ENCODE measurements at places on chromosomes 7 and 10. TPM values are rescaled to one million over a fixed set of nuclear protein-coding genes. Genes with fewer than 3 reads are reported as not detected.

The GIMAP4 gene
- total RNA-seq: not detected

- H3K4me3 ChIP-seq: no peak overlapping the region
- no peak for DNase-seq
- no peaks in the 10 kb centered on the region for H3K27me3 ChIP-seq
- H3K36me3 ChIP-seq: no peaks in the 10 kb centered on the region
- H3K4me1 ChIP-seq: peaks cover 6% of the 10 kb centered on the region
- H3K27ac ChIP-seq: no peak overlapping the region
Observed at GRCh38 chr7:135768467-135768866, 19.9 kb upstream of the FAM180A start.

DNA sequence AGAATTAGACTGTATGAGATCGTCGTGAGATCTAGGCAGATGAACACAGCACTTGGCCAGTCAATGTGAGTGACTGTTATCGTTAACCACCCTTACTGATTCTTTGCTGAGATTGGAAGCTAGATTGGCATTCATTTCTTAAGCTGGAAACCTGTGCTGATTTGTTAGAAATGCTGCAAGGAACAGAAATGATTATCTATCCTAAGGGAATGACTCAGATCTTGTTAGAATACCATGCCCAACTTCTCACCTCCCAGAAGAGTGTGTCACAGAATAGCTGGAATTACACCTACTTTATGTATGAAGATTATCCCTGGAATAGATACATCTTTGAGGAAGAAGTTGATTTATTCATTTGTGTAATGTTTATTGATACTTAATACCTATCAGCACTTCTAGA, 275.2 kb downstream of the AUTS2 start:
- 0 out of 2 replicates have a peak, but pooled peaks cover 3% of the 10 kb centered on the region for H3K4me1 ChIP-seq
- H3K27ac ChIP-seq: no peak overlapping the region
- H3K4me3 ChIP-seq: no peak overlapping the region
- no peaks in the 10 kb centered on the region for H3K27me3 ChIP-seq

- no peaks in the 10 kb centered on the region for H3K4me1 ChIP-seq
- no peak overlapping the region for H3K4me3 ChIP-seq
- no peaks in the 10 kb centered on the region for H3K36me3 ChIP-seq
- H3K27me3 ChIP-seq: no peaks in the 10 kb centered on the region
- no peak overlapping the region for H3K27ac ChIP-seq
Observed at GRCh38 chr7:39696631-39697030, 73.3 kb downstream of the RALA start.

GRCh38 chr10:49071160-49071761, 44.1 kb downstream of the VSTM4 start:
- no peak overlapping the region for H3K4me3 ChIP-seq
- H3K27ac ChIP-seq: no peak overlapping the region

DNA sequence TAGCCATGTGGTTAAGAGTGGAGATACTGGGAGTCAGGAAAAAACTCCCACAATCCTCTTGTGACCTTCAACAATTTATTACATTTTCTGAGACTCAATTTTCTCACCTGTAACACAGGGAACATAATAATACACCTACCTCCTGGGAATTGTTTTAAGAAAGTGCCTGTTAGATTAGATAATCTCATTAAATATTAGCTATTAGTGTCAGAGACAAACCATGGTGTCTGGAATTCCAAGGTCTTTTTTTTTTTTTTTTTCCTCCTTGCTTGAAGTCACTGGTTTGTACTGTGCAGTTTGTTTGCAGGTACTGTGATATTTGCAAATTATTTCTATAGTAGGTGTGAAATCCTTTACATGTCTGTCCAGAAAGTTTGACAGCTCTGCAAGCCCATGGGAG, 806.1 kb downstream of the DNAJB9 start:
- no peaks in the 10 kb centered on the region for H3K36me3 ChIP-seq
- H3K27ac ChIP-seq: no peak overlapping the region
- DNase-seq: no peak
- H3K4me1 ChIP-seq: peaks cover 13% of the 10 kb centered on the region
- no peak overlapping the region for H3K4me3 ChIP-seq

- DNase-seq: no peak
- H3K4me3 ChIP-seq: no peak overlapping the region
- no peak overlapping the region for H3K27ac ChIP-seq
- 0 out of 2 replicates have a peak, but pooled peaks cover 2% of the 10 kb centered on the region for H3K27me3 ChIP-seq
- no peaks in the 10 kb centered on the region for H3K36me3 ChIP-seq
Observed at GRCh38 chr10:11024596-11024995, 6.9 kb downstream of the CELF2 start.

GRCh38 chr7:70785427-70785826, 346.5 kb upstream of the GALNT17 start:
- H3K4me1 ChIP-seq: peaks cover 10% of the 10 kb centered on the region
- H3K4me3 ChIP-seq: no peak overlapping the region
- H3K27ac ChIP-seq: no peak overlapping the region
- H3K27me3 ChIP-seq: no peaks in the 10 kb centered on the region
- no peak for DNase-seq

DNA sequence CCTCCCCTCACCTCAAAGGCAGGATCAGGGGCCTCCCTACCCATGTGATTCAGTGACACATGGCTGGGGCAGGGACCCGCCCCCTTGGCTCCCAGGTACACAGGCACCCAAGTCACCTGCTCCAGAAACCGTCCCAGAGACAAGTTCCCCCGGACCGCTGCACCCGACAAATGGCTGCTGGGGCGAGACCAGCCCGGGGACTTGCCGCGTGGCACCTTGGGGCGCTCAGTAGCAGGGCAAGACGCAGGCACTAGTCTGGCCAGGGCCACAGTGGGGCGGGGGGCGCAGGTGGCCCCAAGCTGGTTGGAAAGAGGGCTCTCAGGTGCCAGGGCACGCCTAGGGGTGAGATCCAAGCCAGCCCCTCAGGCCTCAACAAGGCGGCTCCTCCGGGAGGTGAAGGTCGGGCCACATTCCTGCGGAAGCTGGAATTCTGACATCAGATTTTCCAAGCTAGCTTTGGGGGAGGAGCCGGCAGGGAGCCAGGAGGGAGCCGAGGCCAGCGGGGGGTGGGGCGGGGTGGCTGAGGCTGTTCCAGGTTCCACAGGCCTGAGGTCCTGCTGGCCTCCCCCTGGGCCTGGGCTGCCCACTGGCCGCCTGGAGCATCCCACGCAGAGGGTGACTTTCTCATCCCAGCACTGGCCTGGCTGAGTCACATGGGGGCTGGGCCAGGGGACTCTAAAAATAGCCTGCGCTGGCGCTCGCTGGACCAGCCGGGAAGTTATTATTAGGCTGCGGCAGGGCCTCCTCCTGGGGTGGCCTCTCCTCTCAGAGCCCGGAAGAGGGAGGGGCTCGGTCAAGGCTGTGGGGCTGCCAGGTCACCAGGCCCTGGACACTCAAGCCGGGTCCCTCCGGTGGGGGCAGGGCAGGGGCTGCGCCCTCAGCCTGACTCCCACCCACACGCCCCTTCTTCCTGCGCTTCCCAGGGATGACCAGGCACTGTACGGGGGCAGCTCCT, 20.5 kb upstream of the INPP5A start:
- DNase-seq: peak; percentile 77
- peak overlapping the region; percentile 21 for H3K27ac ChIP-seq
- H3K4me3 ChIP-seq: no peak overlapping the region
- no peaks in the 10 kb centered on the region for H3K27me3 ChIP-seq

GRCh38 chr7:24717247-24717622, 40.0 kb downstream of the GSDME start:
- DNase-seq: no peak
- H3K36me3 ChIP-seq: peaks cover 2% of the 10 kb centered on the region
- no peak overlapping the region for H3K27ac ChIP-seq
- H3K27me3 ChIP-seq: no peaks in the 10 kb centered on the region
- no peaks in the 10 kb centered on the region for H3K4me1 ChIP-seq

DNA sequence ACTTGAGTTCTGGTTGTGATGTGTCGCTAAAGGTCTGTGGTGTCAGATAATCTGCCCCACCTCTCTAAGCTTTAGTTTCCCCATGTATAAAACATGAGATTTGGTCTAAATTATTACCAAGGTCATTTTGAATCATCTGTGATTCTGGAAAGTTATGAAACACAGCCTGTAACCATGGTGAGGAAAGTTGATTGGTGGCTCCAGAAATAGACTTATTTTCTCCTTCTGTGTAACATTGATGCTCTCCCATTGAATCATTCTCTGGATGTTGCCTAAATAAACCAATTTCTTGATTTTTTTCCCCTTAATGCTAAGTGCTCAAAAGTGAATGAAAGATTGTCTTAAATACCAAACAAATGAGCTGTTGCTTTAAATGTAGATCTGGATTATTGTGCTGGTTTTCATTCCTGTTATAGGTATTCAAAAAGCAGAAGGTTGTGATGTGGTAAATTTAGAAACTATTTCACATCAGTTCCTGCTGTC, 30.0 kb upstream of the PCGF5 start:
- H3K27me3 ChIP-seq: no peaks in the 10 kb centered on the region
- no peak overlapping the region for H3K27ac ChIP-seq
- H3K36me3 ChIP-seq: no peaks in the 10 kb centered on the region
- no peak overlapping the region for H3K4me3 ChIP-seq
- no peaks in the 10 kb centered on the region for H3K4me1 ChIP-seq

The VWA2 gene
- total RNA-seq: 1.2 TPM

The PON3 gene
- 15.0 TPM for total RNA-seq

GRCh38 chr7:55360486-55360885, 4.7 kb upstream of the LANCL2 start:
- no peaks in the 10 kb centered on the region for H3K4me1 ChIP-seq
- no peaks in the 10 kb centered on the region for H3K27me3 ChIP-seq
- no peak overlapping the region for H3K4me3 ChIP-seq
- H3K36me3 ChIP-seq: no peaks in the 10 kb centered on the region
- no peak overlapping the region for H3K27ac ChIP-seq
- no peak for DNase-seq

GRCh38 chr10:10396601-10397000, 621.1 kb upstream of the CELF2 start:
- no peaks in the 10 kb centered on the region for H3K27me3 ChIP-seq
- H3K36me3 ChIP-seq: no peaks in the 10 kb centered on the region
- H3K4me3 ChIP-seq: no peak overlapping the region
- no peaks in the 10 kb centered on the region for H3K4me1 ChIP-seq
- no peak for DNase-seq

- no peak overlapping the region for H3K4me3 ChIP-seq
- H3K36me3 ChIP-seq: no peaks in the 10 kb centered on the region
- H3K27ac ChIP-seq: no peak overlapping the region
- peaks cover 41% of the 10 kb centered on the region for H3K4me1 ChIP-seq
Observed at GRCh38 chr7:2626498-2627117, 5.2 kb upstream of the TTYH3 start.

GRCh38 chr7:30302656-30303311, 18.4 kb downstream of the ZNRF2 start:
- no peaks in the 10 kb centered on the region for H3K36me3 ChIP-seq
- no peaks in the 10 kb centered on the region for H3K27me3 ChIP-seq
- H3K4me3 ChIP-seq: no peak overlapping the region
- peaks cover 5% of the 10 kb centered on the region for H3K4me1 ChIP-seq

DNA sequence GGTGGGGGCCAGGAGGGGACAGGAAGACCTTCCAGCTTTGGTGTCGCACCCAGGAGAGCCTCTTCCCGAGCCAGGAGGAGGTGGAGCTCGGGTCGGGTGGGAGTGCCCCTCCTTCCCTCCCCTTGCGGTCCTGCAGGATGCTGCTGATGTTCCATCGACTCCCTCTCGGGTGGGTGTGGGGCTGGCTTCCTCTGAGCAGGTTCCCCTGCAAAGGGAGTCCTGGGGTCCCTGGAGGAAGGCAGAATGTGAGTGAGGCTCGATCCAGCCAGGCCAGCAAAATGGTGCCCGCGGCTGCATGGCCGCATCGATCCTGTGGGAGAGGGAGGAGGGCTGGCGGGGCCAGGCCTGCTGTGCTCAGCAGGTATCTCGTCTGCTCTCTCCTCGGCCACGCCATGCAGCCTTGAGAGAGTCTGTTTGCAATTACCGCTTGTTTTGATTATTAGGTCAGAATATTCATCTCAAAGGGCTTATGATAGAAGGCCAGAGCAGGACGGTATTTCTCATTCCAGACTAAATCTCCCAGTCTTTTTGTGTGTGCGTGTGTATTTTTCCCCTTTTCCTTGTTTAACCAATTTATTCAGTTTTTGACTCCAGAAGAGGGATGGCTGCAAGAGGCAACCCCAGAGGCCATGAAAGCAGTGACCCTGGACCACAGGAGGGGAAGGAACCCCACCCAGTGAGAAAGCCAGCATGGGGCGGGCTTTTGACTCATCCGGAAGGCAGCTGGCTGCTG, 137.3 kb upstream of the ZMIZ1 start:
- no peaks in the 10 kb centered on the region for H3K4me1 ChIP-seq
- no peaks in the 10 kb centered on the region for H3K27me3 ChIP-seq
- H3K36me3 ChIP-seq: no peaks in the 10 kb centered on the region
- H3K4me3 ChIP-seq: no peak overlapping the region
- no peak overlapping the region for H3K27ac ChIP-seq
- no peak for DNase-seq

DNA sequence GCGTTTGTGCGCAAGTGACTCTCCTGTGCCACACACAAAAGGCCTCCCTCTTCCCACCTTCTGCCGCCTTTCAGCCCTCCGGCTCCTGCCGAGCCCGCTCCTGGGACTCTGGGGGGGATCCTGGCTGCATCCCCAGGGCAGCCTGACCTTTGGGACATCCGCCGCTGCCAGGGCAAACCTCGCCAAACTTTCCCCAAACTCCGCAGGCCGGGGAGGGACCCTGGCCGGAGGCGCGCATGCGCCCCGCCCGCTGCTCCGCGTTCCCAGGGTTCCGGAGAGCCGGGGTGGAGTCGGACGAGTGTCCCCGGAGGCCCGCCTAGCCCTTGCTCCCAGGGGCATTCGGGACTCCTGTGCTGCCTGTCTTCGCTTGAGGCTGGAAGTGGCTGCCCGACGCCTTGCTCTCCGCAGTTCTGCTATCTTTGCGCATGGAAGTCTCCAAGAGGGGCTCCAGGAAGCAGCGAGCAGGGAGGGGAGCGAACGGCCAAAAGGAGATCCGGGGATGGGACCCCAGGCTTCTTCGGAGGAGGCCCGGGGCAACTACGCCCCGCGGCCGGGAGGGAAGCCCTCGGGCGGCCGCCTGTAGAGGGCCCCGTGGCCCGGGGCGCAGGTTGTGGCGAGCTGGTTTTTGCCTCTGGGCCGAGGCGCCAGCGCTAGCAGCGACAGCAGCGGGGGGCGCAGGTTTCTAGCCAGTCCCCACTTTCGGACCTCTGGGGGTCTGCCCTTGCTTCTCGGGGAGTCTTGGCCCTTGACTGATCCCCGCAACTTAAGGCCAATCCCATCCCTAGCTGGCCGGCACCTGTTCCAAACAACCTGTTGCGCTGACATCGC, 7.0 kb downstream of the PTF1A start:
- no peak overlapping the region for H3K27ac ChIP-seq
- no peak overlapping the region for H3K4me3 ChIP-seq
- no peak for DNase-seq
- no peaks in the 10 kb centered on the region for H3K36me3 ChIP-seq
- H3K27me3 ChIP-seq: no peaks in the 10 kb centered on the region

GRCh38 chr7:24444666-24445440, 128.4 kb upstream of the PALS2 start:
- H3K4me1 ChIP-seq: no peaks in the 10 kb centered on the region
- H3K4me3 ChIP-seq: no peak overlapping the region
- H3K27ac ChIP-seq: no peak overlapping the region
- no peaks in the 10 kb centered on the region for H3K27me3 ChIP-seq

- H3K36me3 ChIP-seq: no peaks in the 10 kb centered on the region
- no peak overlapping the region for H3K27ac ChIP-seq
- no peaks in the 10 kb centered on the region for H3K27me3 ChIP-seq
- no peaks in the 10 kb centered on the region for H3K4me1 ChIP-seq
- H3K4me3 ChIP-seq: no peak overlapping the region
- no peak for DNase-seq
Observed at GRCh38 chr7:157233677-157234076, 95.0 kb downstream of the UBE3C start.
